Ovary (tissue), 10 donors: ENCODE measurements at places on chromosomes 4 and X. TPM values are rescaled to one million over a fixed set of nuclear protein-coding genes. Genes with fewer than 3 reads are reported as not detected.

GRCh38 chrX:49153467-49153866 is 9.1 kb upstream of the MAGIX start:
- no peak for DNase-seq

GRCh38 chr4:156591679-156592078 is 379.9 kb downstream of the PDGFC start:
- DNase-seq, result no peak

- DNase-seq, result no peak
These were observed 351.8 kb upstream of the FGF13 start for GRCh38 chrX:139063364-139063763.

DNA sequence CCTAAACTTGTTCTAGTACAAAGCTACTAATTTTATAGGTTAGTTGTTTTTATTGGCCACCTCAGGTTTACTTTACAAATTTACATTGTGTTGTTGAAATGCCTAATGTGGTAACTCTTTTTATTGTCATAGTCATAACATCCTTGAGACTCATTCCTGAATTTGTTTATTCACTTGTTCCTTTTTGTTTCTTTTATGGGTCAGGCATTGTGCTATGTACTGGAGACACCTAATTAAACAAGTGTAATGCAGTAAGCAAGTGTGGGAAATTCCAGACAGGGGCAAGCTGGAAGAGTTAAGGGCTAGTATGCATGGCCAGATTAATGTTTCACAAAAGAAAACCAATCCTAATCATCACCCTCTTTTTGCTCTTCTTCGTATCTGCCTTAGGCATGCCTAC is 30.5 kb upstream of the TTC29 start:
- DNase-seq, result no peak

APELA gene
- total RNA-seq, result not detected

AADAT gene
- total RNA-seq, result 3.7 TPM

DNA sequence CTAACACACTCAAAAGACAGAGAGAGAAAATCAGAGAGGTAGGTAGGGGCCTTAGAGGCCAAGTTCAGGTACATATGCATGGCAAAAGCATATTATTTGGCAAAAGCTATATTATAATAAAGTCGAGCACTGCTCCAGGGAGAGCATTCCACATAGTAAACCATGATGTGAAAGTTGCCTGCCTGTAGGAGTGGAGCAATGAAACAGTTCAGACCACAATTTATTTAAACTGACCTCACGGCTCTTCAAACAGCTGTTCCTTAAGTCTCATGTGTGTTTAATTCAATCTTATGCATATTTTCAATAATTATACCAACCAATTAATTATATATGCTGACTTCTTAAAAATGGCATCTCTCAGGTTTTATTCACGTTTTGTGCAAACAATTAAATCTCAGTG is 3.3 kb downstream of the RFC1 start:
- no peak for DNase-seq

DNA sequence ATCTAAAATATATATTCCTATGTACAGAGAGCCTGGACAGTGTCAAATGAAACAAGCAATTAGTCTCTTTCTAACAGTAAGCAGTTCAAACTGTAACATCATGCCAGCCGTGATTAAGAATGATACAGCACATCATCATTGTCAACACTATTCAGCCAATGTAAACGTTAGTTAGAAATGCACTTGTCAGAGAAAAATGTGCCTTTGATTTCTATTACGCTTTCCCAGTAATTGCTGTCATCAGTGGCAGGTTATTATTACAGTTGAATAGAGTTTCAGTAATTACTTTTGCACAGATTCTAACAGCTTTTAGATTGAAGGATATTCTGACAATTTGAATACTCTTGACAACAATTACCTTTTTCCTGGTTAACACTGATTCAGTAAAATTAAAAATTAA is 1007.1 kb downstream of the SH3BGRL start:
- DNase-seq, result no peak

GRCh38 chr4:25928379-25929297 is 14.6 kb downstream of the SMIM20 start:
- DNase-seq, result no peak

MAPK10 gene
- 40.0 TPM for total RNA-seq

TRIM61 gene
- 1.8 TPM for total RNA-seq

DNA sequence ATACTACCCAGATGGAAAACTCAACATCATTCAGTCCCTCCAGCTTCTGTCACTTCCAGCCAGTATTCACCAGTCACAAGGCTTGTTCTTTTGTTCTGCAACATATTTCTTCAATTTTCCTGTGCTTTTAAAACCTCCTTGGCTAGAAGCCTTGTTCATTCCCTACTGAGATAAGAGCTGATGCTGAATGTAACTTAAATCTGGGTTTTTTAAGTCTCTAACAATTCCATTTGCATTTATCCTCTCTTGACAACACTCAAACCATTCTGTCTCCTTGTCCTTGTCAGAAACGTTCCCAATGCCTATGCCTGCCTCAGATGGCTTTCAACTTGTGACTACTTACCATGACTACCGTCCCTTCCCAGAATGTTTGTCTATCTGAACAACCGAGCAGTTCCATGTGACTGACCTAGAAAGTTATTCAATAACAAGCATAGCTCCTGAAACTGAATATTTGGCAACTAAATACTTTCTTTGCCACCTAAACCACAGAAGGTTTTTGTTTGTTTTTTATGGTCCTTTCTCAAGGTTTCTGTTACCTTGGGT is 682.9 kb upstream of the GALNTL6 start:
- DNase-seq, result no peak

DNA sequence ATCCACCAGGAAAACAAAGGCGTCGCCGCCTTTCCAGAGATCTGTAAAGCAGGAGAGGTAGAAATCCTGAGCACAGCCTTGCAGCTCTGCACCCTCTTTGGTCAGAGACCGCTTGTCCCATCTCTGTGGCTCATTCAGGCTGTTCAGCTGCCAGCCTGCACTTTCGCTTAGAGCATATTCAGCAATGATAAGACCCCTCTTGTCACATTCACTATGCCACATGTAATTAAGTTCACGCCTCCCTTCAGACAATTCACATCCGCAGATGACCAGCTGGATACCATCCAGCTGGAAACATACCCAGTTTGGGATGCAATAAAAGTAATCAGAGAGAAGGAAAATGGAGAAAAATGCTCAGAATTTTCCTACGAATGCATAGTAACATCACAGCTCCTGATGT is 335.4 kb downstream of the UNC5C start:
- DNase-seq, result no peak

GRCh38 chr4:143489106-143489505 is 24.4 kb upstream of the SMARCA5 start:
- DNase-seq, result no peak

GRCh38 chrX:57294961-57295360 is 8.5 kb downstream of the FAAH2 start:
- DNase-seq, result no peak

- DNase-seq, result no peak
These were observed 1012.0 kb downstream of the RPA4 start for GRCh38 chrX:97895751-97896150.
